ENCODE measurements at places on chromosomes 16 and 17.
A peak's percentile ranks its signal among the peaks of the same experiment; 100 is the strongest.

- no peak overlapping the region for H3K27ac ChIP-seq
- H3K36me3 ChIP-seq = no peaks in the 10 kb centered on the region
- H3K27me3 ChIP-seq = peaks cover 71% of the 10 kb centered on the region
- H3K4me1 ChIP-seq = peaks cover 22% of the 10 kb centered on the region
Observed at GRCh38 chr16:56629531-56629930, 2.9 kb upstream of the MT1M start.

GRCh38 chr17:66417300-66417719 is 114.9 kb downstream of the PRKCA start:
- peaks cover 75% of the 10 kb centered on the region for H3K4me1 ChIP-seq
- H3K27me3 ChIP-seq = no peaks in the 10 kb centered on the region
- no peak overlapping the region for H3K4me3 ChIP-seq
- H3K27ac ChIP-seq = no peak overlapping the region

DNA sequence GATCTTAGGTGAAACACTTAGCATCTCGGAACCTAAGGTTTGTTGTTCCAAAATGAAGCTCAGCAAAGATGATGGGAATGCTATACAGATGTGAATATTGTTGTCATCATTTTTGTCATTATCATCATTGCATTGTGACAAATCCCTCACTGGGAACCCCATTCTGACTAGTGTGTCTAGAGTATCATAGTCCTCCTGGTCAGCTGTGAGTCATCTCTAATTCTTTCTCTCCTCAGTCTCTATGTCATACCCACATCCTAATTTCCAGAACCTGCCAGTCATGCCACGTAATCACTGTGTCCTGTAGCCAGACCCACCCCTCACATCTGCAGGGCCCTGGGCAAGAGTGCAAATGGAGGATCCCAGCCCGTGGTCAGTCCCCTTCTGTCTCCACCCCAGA is 60.5 kb upstream of the CLEC3A start:
- no peak overlapping the region for H3K4me3 ChIP-seq
- H3K4me1 ChIP-seq = no peaks in the 10 kb centered on the region
- DNase-seq = no peak
- no peak overlapping the region for H3K27ac ChIP-seq
- H3K27me3 ChIP-seq = peaks cover 44% of the 10 kb centered on the region
- no peaks in the 10 kb centered on the region for H3K36me3 ChIP-seq

DNA sequence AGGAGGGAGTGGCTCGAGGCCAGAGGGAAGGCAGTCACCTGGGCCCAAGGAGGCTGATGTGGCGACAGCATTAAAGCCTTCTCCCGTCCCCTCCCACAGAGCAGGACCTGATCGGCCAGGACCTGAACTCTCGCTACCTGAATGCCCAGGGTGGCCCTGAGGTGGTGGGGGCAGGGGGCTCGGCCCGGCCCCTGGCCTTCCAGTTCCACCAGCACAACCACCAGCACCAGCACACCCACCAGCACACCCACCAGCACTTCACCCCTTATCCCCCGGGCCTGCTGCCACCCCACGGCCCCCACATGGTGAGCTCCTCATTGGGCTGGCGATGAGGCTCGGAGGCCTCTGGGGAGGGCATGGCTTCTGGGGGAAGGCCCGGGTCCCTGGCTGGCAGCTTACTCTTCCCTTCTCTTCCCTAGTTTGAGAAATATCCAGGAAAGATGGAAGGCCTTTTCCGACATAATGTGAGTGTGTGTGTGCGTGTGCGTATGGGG is 6.4 kb downstream of the FBRS start:
- peaks cover 89% of the 10 kb centered on the region for H3K36me3 ChIP-seq
- peak overlapping the region; percentile 76 for H3K27ac ChIP-seq
- H3K27me3 ChIP-seq = no peaks in the 10 kb centered on the region
- DNase-seq = no peak
- H3K4me3 ChIP-seq = no peak overlapping the region
- H3K4me1 ChIP-seq = peaks cover 37% of the 10 kb centered on the region

DNA sequence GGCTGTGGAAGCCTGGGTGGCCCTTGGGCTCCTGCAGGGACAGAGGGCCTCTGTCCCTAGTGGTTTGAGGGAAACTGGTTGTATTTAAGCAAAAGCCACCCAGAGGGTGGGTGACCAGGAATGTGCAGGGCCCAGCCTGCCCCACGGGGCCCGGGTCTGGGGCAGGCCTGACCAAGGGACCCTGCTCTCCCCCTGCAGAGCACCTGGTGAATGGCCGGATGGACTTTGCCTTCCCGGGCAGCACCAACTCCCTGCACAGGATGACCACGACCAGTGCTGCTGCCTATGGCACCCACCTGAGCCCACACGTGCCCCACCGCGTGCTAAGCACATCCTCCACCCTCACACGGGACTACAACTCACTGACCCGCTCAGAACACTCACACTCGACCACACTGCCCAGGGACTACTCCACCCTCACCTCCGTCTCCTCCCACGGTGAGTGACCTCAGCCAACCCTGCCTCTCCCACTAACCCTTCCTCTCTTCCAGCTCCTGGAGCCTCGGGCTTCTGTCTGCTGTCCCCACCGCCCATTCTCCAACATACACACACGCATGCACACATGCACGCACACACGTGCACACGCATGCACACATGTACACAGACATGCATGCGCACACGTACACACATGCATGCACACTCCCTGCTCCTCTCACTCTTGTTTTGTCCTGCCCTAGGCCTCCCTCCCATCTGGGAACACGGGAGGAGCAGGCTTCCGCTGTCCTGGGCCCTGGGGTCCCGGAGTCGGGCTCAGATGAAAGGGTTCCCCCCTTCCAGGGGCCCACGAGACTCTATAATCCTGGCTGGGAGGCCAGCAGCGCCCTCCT is 10.4 kb downstream of the GALK1 start:
- peak overlapping the region; percentile 34 for H3K27ac ChIP-seq
- peaks cover 4% of the 10 kb centered on the region for H3K27me3 ChIP-seq
- no peak overlapping the region for H3K4me3 ChIP-seq
- H3K4me1 ChIP-seq = peaks cover 22% of the 10 kb centered on the region
- DNase-seq = no peak
- H3K36me3 ChIP-seq = peaks cover 14% of the 10 kb centered on the region

GRCh38 chr17:50424996-50425681 is 879 bp upstream of the ACSF2 start:
- H3K4me1 ChIP-seq = peaks cover 39% of the 10 kb centered on the region
- no peaks in the 10 kb centered on the region for H3K27me3 ChIP-seq
- H3K27ac ChIP-seq = no peak overlapping the region
- no peak for DNase-seq
- H3K36me3 ChIP-seq = no peaks in the 10 kb centered on the region
- H3K4me3 ChIP-seq = peak overlapping the region; percentile 76

DNA sequence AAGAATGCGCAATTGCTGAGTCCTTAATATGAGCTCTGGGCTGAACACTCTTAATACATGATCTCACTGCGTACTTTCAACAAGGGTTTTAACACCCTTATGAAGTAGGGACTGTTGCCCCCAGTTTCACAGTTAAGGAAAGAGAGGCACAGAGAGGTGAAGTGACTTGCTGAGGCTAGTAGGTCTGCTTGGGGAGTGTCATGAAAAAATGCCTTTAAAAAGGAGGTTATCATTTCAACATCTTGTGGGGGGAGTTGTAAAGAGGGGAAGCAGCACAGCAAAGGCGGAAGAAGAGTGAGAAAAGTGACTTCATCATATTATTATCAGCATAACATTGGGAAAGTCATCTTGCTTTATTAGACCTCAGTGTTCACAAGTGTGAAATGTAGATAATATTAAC is 2.1 kb downstream of the CCL4L2 start:
- no peak for DNase-seq
- no peaks in the 10 kb centered on the region for H3K36me3 ChIP-seq
- no peak overlapping the region for H3K4me3 ChIP-seq
- H3K27ac ChIP-seq = no peak overlapping the region
- peaks cover 4% of the 10 kb centered on the region for H3K4me1 ChIP-seq
- peaks cover 21% of the 10 kb centered on the region for H3K27me3 ChIP-seq

GRCh38 chr16:80231888-80232287 is 308.9 kb upstream of the DYNLRB2 start:
- DNase-seq = no peak
- H3K27me3 ChIP-seq = peaks cover 3% of the 10 kb centered on the region
- no peaks in the 10 kb centered on the region for H3K36me3 ChIP-seq
- peaks cover 6% of the 10 kb centered on the region for H3K4me1 ChIP-seq
- no peak overlapping the region for H3K4me3 ChIP-seq

DNA sequence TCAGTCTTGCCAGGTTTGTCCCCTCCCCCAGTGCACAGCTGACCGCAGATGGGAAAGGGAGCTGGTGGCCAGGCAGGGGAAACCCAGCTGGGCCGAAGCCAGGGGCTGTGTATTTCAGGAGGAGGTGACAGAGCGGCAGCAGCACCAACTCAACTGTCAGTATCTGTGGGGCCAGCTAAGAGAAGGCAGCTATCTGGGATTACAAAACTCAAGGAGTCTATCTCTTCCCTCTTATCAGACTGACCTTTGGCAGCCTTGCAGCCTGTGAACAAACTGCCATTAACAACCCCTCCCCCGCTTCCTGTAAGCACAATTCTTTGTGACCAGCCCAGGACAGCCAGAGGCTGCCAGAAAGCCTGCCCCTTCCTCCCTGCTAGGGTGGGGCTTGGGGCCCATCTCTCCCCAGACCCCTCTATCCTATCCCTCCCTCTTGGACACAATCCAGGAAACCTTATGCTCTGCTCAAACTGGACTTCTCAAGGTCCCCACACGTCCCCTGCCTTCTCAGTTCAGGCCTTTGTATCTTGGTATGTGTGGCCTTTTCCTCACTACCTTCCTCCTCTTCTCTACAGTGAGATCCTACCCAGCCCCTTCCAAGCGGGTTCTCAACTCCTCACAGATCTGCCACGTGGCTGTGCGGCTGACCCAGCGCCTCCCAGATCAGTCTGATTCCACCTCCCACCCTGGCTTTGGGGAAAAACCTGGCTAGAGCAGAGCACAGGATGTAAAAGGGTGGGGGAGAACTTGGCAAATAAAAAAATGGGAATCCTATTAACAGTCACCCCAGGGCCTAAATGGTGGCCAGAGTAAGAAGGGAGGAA is 10.5 kb downstream of the ST3GAL2 start:
- H3K4me1 ChIP-seq = peaks cover 59% of the 10 kb centered on the region
- DNase-seq = peak; percentile 66
- H3K27me3 ChIP-seq = no peaks in the 10 kb centered on the region
- peaks cover 12% of the 10 kb centered on the region for H3K36me3 ChIP-seq

GRCh38 chr17:17206124-17206912 is at the start of gene PLD6:
TSS of gene PLD6 (minus strand) at chr17:17206333. CDS start at chr17:17206286, 47 bp downstream.
- H3K27me3 ChIP-seq = no peaks in the 10 kb centered on the region
- peak within 1 kb of the TSS; percentile 91 for H3K4me3 ChIP-seq
- peaks cover 43% of the 10 kb centered on the region for H3K36me3 ChIP-seq
- peak within 1 kb of the TSS; percentile 98 for H3K27ac ChIP-seq

DNA sequence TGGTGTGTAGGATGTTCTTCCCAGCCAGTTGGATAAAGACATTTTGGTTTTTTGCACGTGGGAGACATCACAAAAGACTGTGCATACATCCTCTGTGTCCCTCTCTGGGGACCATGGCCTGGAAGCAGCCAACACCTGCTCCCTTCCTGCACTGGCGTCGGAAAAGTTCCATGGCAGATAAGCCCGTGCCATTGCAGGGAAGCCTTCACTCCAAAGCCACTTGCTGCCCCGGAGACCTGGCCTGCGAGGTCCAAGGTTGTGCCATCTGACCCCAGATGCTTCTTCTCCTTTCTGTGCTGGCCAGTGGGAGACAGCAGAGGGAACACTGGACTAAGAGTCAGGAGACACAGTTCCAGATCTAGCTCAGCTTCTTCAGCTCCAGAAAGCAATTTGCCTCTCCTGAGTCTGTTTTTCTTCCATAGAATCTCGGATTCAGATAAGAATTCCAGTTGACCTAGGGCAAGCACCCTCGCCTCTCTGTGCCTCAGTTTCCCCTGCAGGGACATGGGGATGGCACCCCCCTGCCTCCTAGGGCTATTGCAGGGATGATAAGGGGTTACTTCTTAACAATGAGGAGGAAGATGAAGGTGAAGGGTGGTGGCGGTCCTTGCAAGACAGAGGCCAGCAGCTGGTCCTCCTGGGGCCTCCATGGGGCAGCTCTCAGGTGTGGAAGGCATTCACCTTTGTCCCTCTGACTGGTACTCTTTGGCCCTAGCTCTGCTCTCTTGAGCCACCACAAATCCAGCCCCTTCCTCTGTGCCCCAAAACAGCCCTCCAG is 134.2 kb downstream of the CMIP start:
- H3K27me3 ChIP-seq = no peaks in the 10 kb centered on the region
- no peak for DNase-seq
- H3K4me3 ChIP-seq = no peak overlapping the region
- peaks cover 3% of the 10 kb centered on the region for H3K4me1 ChIP-seq

DNA sequence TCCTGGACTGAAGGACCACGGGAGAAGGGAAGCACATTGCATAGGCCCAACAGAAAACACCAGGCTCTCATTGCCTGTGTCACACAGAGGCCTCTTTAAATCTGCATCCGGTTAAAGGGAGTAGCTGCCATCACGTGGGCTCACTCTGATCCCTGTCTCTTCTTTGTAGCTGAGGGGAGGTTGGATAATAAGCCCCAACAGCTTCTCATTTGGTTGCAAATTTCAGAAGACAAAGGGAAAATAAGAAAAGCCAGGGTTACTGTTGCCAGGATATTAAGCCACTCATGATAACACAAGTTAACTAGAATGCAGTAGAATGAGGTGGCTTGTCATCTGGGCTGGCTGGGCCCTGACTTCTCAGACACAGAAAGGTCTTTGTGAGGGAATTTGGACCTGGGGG is 325.1 kb upstream of the ERCC4 start:
- no peaks in the 10 kb centered on the region for H3K27me3 ChIP-seq
- DNase-seq = no peak

GRCh38 chr17:45364531-45365390 is 47.9 kb upstream of the MAP3K14 start:
- H3K4me1 ChIP-seq = no peaks in the 10 kb centered on the region
- no peak overlapping the region for H3K4me3 ChIP-seq
- peaks cover 18% of the 10 kb centered on the region for H3K27me3 ChIP-seq
- no peak for DNase-seq
- H3K36me3 ChIP-seq = no peaks in the 10 kb centered on the region

- peak overlapping the region; percentile 1 for H3K27ac ChIP-seq
- no peaks in the 10 kb centered on the region for H3K36me3 ChIP-seq
- H3K4me1 ChIP-seq = peaks cover 7% of the 10 kb centered on the region
- H3K27me3 ChIP-seq = no peaks in the 10 kb centered on the region
- DNase-seq = no peak
- H3K4me3 ChIP-seq = no peak overlapping the region
Observed at GRCh38 chr17:58605986-58606385, 85.9 kb downstream of the TEX14 start.

DNA sequence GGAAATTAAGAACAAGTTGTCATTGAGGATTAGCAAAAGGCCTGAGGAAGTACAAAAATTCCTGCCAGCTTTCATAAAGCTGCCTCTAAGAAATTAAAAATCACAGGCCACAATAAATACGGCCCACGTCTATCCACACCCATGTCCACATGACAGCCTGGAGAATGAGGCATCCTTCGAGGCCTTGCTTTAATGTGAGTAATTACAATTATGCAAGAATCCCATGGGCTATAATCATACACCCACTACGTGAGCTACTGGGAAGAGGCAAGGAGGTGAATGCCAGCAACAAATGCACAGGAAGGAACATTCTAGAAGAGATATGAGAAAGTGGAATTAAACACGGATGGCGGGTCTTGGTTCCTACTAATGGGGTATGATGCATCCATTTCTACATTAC is 65.4 kb upstream of the ZFHX3 start:
- H3K27ac ChIP-seq = no peak overlapping the region
- no peaks in the 10 kb centered on the region for H3K36me3 ChIP-seq
- no peaks in the 10 kb centered on the region for H3K27me3 ChIP-seq
- DNase-seq = no peak

Measured in activated T-cell treated with anti-CD3 and anti-CD28 coated beads, Interleukin-2, amount 50 U/mL, for 24 hours (primary cell).